ENCODE measurements at places on chromosomes 3 and 15. TPM values are rescaled to one million over a fixed set of nuclear protein-coding genes. Genes with fewer than 3 reads are reported as not detected.

Gene CELSR3
- total RNA-seq: 7.0 TPM

Gene TMIE
- not detected for total RNA-seq

Gene EEFSEC
- 10.1 TPM for total RNA-seq

Gene GABRR3
- total RNA-seq: not detected

Gene P2RY1
- total RNA-seq: not detected

Measured in Karpas-422 (cell line).